ENCODE measurements at places on chromosomes 1 and 21.

GRCh38 chr1:161824618-161825017 lies 58.5 kb downstream of the ATF6 start:
- no peak for DNase-seq

- DNase-seq: no peak
Observed at GRCh38 chr1:58966103-58966916, 182.5 kb upstream of the JUN start.

DNA sequence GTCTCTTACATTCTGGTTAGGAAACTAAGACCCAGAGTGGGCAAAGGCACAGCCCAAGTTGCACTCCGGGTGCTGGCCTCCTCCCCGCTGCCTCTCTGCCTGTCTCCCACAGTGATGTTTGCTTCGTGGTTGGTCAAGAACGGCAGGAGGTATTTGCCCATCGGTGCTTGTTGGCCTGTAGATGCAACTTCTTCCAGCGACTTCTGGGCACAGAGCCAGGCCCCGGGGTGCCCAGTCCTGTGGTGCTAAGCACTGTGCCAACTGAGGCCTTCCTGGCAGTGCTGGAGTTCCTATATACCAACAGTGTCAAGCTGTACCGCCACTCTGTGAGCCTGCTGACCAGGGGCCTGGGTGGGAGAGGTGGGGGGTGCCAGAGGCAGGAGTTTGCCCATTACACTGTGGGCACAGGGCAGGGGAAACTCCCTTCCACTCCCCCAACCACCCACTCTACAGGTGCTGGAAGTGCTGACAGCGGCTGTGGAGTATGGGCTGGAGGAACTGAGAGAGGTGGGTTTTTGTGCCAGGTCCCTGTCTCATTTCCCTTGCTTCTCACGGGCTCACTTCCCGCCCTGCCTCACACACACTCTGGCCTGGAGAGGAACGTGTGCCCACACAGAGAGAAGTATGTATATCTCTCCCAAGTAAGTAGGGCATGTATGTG lies 1.9 kb downstream of the BTBD19 start:
- DNase-seq: no peak

DNA sequence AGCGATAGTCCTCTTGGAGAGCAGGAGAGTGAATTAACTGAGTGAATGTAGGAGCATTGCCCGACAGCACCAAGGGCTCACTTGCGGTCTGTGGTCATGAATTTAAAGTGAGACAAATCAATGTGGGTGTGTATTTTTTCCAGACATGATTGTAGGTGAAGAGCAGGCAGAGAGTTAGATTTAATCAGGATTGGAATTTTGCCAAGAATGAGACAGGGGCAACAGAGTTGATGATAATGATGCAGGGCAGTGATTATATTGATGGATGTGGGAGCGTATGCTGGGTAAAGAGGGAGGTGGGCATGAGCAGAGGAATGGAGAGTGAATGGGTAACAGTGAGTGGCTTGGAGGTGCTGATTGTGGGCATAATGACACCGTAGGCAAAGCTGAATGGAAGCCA lies 20.0 kb upstream of the SYT6 start:
- DNase-seq: no peak

- DNase-seq: no peak
Observed at GRCh38 chr1:116679091-116679827, 11.7 kb upstream of the IGSF3 start.

GRCh38 chr1:154479764-154480421 lies 22.1 kb upstream of the TDRD10 start:
- peak; percentile 88 for DNase-seq

DNA sequence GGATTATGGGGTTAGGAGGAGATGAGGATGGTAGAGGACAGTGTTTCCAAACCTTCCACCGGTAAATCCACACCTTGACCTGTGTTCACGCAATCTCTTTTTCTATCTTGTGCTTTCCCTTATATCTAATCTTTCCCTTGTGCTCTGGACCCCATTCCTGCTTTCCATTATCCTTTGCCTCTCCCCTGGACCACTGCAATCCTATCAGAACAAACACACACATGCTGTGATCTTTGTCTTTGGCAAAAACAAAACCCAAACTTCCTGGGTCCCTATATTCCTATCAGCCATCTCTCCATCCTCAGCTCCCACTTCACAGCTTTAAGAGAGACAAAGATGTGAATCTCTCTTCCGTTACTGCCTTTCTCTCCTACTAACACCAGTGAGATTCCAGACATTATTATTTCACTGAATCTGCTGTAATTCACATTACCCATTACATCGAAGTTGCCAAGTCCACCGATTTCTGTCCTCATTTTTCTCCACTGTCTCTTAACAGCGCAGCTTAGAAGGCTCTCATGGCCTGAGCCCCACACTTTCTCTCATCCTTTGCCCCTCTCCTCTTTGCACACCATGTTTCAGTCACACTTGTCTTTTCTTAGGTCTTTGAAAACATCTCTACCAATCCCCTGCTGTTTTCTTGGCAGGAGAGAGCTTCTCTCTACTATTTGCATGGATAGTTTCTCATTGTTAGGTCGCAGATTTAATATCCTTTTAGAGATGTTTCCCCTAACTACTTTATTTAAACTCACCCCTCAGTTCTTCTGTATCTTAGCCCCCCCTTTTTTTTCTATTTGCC lies 230.0 kb upstream of the B3GALT2 start:
- DNase-seq: no peak

DNA sequence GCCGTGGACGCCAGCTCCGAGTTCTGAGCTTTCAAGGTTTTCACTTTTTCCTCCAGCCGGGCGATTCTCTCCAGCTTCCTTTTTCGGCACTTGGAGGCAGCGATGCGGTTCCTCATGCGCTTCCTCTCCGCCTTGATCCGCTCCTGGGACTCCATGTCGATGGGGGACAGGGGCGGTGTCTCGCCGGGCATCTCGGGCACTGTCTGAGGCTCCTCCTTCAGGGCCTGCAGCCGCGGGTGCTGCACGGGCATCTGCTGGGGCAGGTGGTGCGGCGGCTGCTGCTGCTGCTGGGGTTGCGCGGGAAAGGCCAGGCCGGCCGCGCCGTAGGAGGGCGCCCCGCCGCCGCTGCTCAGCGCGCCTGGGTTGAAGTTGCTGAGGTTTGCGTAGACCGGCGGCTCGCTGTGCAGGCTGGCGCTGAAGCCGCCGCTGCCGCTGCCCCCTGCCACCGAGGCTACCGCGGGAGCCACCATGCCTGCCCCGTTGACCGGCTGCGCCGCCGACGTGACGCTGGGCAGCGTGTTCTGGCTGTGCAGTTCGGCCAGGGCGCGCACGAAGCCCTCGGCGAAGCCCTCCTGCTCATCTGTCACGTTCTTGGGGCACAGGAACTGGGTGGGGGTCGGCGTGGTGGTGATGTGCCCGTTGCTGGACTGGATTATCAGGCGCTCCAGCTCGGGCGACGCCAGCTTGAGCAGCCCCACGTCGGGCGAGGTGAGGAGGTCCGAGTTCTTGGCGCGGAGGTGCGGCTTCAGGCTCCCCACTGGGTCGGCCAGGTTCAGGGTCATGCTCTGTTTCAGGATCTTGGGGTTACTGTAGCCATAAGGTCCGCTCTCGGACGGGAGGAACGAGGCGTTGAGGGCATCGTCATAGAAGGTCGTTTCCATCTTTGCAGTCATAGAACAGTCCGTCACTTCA lies 1.4 kb downstream of the JUN start:
- peak; percentile 34 for DNase-seq

GRCh38 chr1:80441664-80442063 lies 1359.1 kb upstream of the ADGRL2 start:
- no peak for DNase-seq

- DNase-seq: peak; percentile 32
Observed at GRCh38 chr1:34163792-34164731, 968 bp downstream of the CSMD2 start.

DNA sequence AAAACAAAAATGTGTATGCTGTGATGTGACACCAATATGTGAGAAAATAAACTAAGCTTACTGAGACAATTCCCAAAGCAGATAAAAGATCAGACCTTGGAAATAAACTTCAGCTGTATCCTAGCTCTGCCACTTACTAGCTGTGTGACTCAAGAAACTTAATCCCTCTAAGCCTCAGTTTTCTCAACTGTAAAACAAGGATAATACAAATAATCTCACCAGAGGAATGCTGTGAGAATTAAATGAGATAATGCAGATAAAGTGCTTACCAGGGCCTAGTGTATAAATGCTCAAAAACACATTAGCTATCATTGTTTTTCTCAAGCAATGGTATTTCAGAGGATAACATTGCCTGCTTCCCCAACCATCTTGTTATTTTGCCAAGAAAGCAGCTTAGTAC lies 2.1 kb downstream of the HEATR1 start:
- no peak for DNase-seq

DNA sequence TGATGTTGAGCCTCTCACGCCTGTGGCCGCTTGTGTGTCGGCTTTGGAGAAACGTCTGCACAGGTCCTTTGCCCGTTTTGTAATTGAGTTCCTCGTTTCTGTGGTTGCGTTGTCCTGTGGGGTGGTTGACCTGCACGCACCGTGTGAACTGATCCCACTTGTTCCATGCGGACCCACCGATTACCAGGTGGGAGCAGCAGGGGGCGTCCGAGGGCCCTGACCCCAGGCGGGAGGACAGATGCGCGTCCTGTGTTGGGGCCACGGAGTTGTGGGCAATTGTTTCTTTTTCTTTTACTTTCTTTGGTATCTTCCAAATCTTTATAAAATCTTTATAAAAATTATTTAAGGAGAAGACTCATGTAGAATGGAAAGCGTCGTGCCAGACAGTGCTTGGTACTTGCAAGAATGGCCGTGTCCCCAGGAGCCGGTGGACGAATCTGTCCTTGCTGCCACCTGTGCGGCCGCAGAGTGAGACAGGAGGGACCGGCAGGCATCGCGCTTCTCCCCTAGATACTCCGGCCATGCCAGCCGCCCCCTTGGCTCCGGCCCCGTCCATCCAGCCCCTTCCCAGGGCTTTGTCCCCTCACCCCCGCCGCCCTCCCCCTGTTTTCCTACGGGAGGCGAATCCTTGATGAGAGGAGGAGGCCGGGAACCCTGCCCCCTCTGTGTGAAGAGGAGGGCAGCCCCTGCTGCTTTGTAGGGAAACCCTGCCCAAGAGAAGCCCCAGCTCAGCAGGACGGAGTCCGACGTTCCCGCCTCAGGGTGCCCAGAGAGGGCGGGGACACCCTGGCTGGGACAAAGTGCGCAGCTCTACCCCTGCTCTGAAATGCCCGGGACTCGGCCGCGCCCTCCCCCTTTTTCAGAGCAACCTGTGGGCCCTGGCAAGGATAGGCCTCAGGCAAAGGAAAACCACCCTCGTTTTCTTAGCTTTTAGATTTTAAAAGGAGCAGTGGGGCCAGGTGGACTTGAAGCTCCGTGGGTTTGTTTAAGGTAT lies 41.7 kb downstream of the PRKCZ start:
- peak; percentile 27 for DNase-seq

DNA sequence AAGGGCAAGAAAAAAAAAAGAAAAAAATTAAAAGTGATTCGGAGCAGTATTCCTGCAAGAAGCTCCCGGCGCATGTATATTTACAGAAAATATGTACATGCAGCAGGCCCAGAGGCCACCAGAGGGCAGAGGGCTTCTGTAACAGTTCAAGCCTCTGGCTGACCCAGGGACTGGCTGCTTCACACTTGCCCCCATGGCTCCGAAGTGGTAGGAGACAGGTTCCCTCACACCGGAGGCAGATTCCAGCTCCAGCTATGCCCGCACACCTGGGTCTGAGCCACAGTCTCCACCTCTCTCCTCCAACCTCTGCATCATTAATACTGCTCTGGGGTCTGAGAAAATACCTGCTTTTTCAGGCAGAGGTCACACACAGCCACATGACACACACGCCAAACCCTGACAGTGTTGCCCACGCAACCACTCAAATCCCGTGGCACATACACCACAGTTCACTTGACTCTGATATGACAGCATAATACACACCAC lies 2.2 kb upstream of the ARHGAP30 start:
- peak; percentile 42 for DNase-seq

- DNase-seq: no peak
Observed at GRCh38 chr1:227094249-227094966, 154.3 kb downstream of the COQ8A start.

DNA sequence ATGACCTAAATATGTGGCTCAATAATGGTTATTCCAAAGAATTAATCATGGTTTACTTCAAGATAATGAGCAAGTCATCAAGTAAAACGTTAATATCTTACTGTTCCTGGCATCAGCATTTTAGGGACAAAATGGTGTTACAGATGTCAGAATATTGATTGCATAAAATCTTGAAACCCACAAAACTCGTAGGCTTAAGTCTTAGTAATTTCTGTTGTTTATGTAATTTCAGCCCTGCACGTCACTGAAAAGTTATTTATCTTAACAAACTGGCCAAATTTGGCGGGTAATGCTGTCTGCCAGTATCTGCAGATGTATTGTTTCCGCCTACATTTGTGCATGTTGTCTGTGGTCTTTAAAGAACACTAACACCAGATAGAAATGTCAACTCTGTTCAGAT lies 25.8 kb downstream of the CDC7 start:
- peak; percentile 32 for DNase-seq

GRCh38 chr21:46424039-46424591 lies 34.6 kb upstream of the DIP2A start:
- no peak for DNase-seq

DNA sequence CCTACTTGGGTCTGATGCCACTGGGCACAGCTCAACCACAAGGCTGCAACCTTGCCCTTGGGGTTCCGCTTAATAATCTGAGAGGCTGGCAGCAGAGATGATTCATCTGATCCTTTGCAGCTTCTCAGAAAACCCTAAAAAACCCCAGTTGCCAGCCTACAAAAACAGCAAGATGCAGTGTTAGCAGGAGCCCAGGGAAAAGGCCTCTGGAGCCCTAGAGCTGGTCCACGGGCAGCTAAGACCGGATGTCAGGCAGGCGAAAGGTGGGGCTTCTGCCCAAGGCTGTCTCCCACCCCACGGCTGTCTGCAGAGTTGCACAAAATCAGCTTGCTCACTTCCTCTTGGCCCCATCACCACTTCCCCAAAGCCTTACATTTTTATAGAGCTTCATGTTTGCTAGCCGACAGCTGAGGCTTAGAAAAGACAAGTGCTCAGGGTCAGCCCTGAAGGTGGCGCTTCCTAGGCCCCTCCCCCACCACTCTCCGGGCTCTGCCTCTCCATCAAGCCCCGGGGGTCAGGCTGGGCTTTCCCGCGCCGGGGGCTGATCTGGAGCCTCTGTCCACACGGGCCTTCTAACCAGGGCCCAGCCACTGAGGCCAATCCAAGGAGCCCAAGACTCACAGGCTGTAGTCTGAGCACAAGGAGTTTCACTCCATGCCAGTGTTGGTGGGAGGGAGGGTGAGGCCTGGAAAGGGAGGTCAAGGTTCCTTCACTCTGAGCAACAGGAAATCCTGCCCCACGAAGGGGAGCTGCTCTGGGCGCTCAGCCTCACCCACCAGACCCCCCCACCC lies 4.2 kb upstream of the ADORA3 start:
- peak; percentile 53 for DNase-seq
